Right lobe of liver (tissue), 6 donors: ENCODE measurements at places on chromosomes 2 and 18.

GRCh38 chr2:33086400-33087015 lies 139.8 kb downstream of the LTBP1 start:
- DNase-seq: no peak

DNA sequence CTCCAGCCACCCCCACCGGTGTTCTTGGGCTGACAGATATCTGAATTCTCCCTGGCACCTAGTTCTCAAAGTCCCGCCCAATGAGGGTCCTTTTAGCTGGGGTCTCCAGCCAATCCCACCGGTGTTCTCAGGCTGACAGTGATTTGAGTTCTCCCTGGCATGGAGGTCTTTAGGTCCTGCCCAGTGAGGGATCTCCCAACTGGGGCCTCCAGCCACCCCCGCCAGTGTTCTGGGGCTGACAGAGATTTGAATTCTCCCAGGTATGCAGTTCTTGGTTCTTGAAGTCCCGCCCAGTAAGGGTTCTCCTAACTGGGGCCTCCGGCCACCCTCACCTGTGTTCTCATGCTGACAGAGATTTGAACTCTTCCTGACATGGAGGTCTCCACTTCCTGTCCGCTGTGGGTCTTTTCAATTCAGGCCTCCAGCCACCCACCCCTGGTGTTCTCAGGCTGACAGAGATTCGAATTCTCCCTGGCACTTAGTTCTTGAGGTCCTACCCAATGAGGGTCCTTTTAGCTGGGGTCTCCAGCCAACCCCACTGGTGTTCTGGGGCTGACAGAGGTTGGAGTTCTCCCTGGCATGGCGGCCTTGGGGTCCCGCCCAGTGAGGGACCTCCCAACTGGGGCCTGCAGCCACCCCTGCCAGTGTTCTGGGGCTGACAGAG lies 154.6 kb downstream of the ANKRD36 start:
- DNase-seq: peak; percentile 9

DNA sequence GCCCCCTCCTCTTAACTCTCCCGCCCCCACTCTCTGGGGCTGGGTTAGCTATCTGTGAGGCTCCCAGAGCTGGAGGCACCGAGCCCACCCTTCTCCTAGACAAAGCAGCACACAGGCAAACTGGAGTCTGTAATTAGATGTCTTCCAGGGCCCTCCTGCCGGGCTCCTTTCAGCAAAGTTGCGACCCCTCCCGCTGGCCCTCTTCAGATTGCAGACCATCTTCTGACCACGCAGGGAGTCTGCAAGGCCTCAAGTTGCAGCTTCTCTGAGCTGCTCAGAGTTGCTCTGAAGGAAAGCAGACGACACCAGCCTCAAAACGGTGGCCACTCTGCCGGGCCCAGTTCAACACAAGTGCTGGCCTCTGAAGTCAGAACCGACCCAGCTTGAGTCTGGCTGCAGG lies 228.4 kb upstream of the COPS8 start:
- peak; percentile 26 for DNase-seq

DNA sequence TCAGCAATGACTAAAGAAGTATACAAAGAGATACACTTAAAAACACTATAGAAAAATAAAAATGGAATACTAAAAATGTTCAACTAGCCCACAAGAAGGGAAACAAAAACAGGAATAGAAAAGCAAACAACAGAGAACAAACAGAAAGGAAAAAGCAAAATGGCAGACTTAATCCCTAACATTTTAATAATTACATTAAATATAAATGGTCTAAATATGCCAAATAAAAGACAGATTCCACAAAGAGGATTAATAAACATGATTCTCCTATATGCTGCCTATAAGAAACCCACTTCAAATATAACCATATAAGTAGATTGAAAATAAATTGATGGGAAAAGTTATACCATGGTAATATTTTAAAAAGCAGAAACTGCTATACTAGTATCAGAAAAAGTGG lies 83.5 kb upstream of the GPR45 start:
- DNase-seq: no peak

- DNase-seq: no peak
Measured at GRCh38 chr2:37350034-37350433, 5.6 kb downstream of the QPCT start.

DNA sequence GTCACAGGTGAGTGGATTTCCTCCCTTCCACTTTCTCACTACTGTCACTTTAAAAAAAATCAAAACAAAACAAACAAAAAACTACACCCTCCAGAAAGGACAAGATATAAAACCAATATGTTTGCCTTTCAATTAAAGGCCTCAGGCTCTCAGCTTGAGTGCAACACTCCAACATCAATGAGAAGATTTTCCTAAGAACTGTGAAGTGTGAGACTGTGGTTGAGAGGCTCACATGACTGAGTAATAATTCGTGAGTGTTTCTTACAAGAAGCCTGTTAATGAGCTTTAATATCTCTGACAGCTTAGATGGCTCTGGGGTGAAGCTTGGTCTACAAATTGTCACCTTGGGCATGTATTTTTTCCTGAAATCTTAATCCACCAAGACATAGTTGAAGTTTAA lies 216.1 kb downstream of the ETAA1 start:
- no peak for DNase-seq

- no peak for DNase-seq
Measured at GRCh38 chr2:55592130-55592529, 25.3 kb downstream of the PPP4R3B start.

GRCh38 chr18:46337271-46337670 lies 233.1 kb downstream of the HAUS1 start:
- no peak for DNase-seq

GRCh38 chr18:44859263-44859662 lies 178.6 kb downstream of the SETBP1 start:
- DNase-seq: no peak

GRCh38 chr2:182545420-182546167 lies 118.8 kb upstream of the PDE1A start:
- DNase-seq: no peak

- DNase-seq: peak; percentile 23
Measured at GRCh38 chr18:79530821-79531220, 135.1 kb downstream of the NFATC1 start.

DNA sequence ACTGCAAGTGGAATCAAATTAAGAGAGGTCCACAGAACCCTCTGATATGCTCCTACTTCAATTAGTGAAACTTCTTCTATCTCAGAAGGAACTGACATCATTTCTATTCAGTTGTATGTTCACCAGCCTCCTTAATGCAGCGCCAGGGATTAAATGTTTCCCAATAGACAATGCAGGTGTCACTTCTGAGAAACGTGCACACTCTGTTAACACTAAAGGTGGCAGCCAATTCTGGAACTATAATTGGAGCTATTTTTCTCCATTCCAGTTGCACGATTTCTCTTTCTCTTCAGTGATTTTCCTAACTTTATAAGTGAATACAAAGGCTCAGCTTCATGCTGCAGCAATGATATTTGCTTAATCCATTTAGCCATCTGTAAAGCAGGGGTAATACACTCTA lies 821.9 kb downstream of the TDRD15 start:
- no peak for DNase-seq

- DNase-seq: no peak
Measured at GRCh38 chr2:74385396-74385795, 5.3 kb upstream of the DCTN1 start.

GRCh38 chr2:40658941-40659340 lies 207.1 kb upstream of the SLC8A1 start:
- DNase-seq: no peak

DNA sequence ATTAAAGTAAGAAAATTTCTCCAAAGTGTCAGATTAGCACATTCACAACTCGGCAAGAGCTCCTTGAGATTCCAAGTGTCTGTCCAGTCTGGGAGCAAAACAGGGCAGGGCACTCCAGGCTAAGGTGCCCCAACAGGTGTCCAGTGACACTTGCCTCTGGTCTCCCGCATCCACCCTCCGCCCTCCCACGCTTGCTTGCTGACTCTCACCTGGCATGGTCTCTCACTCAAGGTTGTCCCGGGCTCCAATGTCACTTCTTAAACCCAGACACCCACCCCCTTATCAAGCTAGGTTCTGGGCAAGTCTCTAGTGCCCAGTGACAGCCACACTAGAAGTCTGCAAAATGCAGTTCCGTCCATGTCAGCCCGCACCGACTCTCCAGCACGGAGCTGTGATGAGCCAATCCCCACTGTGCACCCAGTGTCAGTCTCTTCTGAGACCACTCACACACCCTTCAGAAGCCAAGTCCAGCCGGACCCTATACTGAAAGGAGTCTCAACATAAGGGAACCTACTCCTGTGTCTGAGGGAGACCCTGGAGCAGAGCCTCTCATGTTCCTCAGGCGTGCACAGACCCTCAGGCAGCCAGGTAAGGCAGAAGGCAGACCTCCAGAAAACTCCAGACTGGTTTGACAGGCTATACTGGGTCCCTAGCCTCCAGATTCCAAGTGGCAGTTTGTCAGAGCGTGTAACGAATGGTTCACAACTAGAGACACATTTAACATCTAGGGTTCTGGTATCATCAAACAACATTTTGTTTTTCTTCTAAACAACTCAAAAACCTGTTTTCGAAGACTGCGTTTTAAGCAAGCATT lies 45.6 kb downstream of the HDLBP start:
- DNase-seq: no peak

DNA sequence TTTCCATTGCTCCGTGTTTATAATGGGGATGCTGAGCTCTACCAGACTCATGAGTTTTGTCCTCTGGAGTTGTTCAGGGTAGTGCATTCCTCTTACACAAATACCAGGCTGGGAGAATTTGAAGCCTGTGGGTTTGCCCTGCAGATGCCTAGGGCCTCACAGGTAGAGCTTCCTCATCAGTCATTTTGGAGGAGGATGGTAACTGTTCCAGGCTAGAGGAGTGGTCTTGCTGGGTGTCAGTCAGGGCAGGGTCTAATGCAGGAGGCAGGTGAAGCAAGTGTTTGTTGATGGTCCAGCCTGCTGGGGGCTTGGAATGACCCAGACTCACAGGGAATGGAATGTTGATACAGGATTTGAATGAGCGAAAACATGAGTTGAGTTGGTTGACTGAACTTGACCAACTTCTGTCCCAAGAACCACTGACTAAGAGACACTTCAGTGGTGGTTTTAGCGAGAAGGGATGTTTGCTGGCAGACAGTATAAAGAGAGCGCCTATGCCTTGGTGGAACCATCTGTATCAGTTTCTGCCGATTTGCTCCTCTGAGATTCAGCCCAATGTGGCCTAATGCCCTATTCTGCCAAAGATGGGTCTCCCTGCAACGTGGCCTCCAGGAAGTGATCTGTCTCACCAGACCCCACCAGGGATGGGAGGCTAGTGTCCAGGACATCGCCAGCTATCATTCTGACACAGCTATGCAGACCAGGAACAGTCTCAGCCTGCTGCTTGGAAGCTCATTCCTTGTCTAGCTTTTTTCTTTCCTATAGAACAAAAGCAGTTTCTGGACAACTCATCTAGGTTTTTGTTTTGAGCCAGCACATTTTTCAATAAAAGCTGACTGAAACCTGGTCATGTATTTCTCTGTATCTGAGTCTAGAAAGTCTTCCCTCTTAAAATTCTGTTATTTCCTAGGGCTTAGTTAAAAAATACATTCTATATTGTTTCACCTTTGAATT lies 9.3 kb downstream of the IL1R2 start:
- DNase-seq: peak; percentile 30

DNA sequence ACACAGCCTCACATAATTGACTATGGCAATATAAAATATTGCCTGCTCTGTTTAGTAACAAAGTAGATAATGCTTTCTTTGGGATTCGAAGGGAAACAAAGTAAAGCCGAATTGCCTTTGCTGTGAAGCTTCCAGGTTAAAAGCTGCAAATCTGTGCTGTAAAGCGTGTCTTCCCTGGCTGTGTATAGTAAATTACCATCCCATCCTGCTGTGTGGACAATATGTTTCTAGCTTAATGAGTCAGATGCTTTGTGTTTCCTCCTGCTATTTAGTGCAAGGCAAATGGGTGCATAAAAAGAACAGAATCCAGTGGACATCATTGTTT lies 265.1 kb downstream of the SOCS6 start:
- DNase-seq: no peak

GRCh38 chr2:203982276-203982675 lies 45.7 kb downstream of the ICOS start:
- DNase-seq: no peak

DNA sequence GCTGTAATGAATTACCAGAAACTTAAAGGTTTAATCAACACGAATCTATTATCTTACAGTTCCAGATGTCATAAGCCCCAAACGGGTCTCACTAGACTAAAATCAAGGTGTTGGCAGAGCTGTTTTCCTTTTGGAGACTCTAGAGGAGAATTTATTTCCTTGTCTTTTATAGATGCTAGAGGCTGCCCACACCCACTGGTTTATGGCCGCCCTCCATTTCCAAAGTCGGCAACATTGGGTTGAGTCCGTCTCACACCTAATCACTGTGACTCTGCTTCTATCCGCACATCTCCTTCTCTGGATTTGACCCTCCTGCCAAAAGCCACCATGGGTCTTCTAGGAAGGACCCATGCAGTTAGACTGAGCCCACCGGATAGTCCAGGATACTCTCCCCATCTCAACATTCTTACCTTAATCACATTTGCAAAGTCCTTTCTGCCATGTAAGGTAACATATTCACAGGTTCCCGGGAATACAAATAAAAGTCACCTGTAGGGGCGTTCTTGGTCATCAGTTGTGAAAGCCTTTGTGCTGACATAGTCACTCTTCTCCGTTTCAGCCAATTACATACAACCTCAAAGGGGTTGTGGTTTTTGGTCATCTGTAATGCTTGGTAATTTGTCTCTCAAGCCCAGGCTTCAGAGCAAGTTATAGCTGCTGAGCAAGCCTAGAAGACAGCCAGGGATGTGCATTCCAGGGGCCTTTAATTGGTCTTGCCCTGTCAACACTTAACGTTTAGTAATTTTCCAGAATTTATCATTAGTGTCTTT lies 179.4 kb downstream of the ANTXR1 start:
- DNase-seq: no peak

DNA sequence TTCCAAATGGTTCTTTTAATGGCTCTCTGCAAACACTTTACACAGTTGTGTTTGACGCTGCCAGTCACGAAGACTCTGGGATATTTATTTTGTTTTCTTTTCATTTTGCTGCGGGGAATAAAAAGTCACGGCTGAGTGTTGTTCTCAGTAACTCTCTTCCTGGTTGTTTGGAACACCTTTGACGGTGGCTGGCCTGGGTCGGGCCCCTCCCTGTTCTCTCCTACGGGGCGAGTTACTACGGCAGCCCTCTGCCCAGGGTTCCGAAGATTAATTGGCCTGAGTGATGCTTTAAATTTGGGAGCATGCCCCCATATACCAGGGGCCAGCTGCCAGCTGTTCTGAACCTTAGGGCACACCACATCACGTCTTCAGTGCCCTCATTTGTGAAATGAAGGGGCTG lies 84.7 kb downstream of the GATA6 start:
- no peak for DNase-seq

DNA sequence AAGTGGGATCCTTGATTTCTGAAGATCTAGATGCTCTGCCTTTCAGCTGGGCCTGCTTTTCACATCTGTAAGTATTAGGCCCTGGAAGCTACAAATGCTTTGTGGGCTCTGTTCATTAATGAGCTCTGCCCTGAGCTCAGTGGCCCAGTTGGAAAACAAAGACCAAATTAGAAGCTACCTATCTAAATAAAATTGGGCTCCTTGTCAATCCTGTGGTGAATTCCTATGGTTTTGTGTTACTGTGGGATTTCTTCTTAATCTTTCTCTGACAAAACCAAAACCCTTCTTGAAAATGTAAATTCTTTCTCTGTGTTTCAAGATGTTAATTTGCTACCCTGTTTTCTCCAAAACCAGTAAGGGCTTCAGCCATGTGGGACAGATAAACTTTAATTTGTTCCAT lies 219.0 kb upstream of the HS6ST1 start:
- no peak for DNase-seq

- DNase-seq: no peak
Measured at GRCh38 chr2:138020432-138020831, 56.2 kb downstream of the HNMT start.

- no peak for DNase-seq
Measured at GRCh38 chr2:15940661-15941480, 521 bp downstream of the MYCN start.
